ENCODE measurements at places on chromosomes 2 and 18.

GRCh38 chr2:45883603-45884000 is 232.1 kb downstream of the PRKCE start:
- peak; percentile 57 for DNase-seq

DNA sequence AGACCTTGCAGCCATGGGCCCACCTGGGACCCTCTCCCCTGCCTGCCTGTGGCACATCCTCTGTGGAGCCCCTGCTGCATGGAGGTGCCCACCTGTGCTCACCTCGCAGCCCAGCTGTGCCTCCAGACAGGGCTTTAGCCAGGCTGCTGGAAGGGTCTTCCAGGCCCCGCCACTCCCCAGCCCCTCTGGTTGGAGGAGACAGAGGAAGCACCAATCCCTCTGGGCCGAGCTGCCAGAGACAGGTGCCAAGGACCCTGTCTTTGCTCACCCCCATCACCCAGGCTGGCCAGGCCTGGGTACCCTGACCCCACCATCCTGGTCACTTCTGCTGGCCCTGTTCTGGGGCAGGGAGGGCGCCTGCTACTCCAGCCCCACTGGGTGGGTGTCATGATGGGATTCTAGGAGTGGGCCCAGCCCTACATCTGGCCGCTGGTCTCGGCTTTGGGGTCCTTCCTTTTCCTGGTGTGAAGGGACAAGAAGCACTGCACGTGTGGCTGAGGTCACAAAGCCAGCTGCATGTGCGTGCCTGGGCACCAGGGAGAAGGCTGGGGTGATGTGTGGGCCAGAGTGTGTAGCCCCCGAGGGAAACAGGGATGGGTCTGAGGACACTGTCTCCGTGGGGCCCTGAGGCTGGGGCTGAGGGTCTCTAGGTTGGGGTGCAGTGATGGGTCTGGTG is 9.3 kb upstream of the NEU4 start:
- no peak for DNase-seq

DNA sequence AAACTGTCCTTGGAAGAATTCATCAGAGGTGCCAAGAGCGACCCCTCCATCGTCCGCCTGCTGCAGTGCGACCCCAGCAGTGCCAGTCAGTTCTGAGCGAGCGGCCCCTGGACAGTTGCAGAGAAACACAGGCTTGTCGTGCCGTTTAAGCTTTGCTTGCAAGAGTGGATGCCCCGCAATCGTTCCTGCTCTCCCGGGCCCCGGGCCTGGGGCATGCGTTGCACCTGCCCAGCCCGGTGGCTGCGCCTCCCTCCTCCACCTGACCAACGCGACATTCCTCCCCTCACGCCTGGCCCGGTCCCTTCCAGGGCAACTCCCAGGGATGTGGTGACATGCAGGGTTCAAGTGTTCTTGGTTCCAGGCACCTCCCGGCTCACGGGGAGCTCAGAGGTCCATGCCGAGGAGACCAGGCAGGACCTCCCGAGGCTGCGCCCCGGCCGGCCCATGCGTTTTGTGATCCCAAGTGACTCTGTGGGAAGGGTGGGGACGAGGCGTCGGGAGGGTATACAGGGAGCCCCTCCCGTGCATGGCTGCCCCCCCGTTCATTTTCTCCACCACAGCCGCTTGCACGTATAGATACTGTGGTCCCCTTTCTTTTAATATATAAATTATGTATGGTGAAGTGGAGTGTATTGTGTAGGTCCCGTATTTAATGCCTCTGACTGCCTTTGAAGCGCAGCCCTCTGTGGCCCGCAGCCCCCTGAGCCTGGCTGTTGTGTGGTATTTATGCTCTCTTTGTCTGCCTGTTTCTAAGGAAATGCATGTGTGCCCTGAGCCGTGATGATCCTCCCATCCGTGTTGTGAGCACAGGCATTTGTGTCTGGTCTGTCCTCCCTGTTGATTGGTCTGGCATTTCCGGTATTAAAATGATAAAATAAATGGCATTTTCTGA is 21.2 kb downstream of the ODC1 start:
- DNase-seq = no peak

GRCh38 chr2:238157506-238158017 is 1.2 kb upstream of the ERFE start:
- DNase-seq = no peak

GRCh38 chr2:12861344-12861930 is 144.7 kb downstream of the TRIB2 start:
- DNase-seq = no peak

DNA sequence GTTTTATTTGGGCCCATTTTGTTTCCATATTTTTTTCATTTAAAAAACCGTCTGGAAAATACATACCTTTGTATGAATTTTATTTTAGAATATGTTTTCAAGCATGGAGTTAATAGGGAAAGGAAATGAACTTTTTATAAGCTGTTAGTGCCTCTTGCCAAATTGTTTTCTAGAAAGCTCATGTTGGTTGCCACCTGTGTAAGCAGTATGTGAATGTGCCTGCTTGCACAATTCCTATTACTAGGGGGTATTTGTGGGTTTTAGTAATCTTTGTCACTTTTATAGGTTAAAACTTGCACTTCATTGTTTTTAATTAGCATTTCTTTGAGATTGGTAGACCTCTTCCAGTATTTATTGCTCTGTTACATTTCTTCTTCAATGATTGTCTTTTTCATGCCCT is 107.3 kb downstream of the TANC1 start:
- no peak for DNase-seq

- DNase-seq = no peak
Observed at GRCh38 chr2:228474466-228474865, 293.0 kb upstream of the SPHKAP start.

DNA sequence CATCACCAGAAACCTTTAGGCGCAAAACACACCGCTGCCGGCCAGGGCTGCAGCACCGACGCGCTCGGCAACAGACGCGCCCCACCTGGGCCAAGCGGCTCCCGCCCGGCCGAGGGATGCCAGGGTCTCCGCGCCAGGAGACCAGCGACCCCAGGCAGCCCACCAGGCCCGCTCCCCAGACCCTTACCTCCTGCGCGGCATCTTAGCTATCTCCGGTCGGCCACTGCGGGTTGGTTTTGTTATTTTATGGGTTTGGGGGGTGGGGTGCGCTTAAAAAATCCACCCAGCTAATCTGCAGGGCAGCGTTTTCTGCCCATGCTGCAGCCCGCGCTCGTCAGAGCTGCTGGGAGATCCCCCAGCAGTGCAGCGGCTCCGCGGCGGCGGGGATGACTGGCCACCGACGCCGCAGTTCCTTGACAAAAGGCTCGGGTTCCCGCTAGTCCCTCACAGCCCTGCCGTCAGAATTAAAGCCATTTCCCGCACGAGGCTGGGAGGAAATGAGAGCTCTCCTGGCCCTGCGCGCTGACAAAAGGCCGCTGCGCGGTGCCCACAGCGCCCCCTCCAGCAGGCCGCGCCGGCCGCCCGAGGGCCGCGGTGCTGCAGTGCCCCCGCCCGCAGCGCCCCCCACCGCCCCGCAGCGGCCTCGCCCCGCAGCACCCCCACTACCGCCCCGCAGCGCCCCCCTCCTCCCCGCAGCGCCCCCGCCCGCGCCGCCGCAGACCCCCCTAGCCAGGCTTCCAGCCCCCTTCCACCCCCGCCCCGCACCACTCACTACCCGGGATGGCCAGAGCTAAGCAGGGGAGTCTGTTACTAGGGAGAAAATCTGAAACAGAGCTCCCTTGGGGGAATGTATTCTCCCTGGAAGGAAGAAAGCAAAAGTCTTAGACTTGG is at the start of gene ADD2:
Gene ADD2 (minus strand): TSS at position 502 of the 891 bp plus-strand sequence. CDS start 61,792 bp downstream, outside the sequence.
- peak; percentile 20 for DNase-seq

DNA sequence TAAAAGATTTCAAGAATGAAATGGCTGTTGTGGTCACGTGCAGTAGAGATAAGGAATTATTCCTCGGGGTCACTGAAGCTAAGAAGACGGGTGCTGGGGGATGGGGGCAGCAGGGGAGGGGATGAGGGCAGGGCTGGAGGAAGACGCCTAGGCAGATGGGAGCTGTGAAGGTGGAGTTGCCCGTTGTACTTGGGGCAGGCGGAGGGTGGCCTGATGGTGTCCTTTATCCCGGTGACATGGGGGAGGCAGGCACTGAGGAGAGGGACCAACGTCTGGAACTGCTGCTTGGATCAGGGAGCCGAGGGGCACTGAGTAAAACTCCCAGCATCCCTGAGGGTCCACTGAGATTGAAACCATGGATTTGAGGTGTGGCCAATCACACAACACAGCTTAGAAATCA is 64.9 kb downstream of the ZCCHC2 start:
- DNase-seq = no peak

DNA sequence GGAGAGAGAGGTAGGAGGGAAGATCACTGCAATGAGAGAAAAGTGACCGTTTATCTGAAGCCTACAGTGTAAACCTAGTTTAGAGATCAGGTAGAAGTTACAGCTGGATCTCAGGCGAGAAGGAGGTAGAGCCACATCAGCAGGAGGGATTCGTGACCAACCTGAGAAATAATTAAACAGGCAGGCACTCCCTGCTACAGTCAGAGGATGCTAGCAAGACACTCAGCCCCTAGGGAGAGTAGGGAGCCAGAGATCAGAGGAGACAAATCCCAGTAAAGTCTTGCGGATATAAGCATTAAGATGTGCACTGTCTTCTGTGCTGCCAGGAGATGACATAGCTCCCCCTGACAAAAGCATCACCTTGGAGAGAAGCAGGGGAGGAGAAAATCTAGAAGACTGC is 629.1 kb upstream of the SLC39A10 start:
- DNase-seq = no peak

- no peak for DNase-seq
Observed at GRCh38 chr2:16026816-16027501, 86.6 kb downstream of the MYCN start.

GRCh38 chr2:242034996-242035814 is 165.7 kb downstream of the RTP5 start:
- DNase-seq = no peak

DNA sequence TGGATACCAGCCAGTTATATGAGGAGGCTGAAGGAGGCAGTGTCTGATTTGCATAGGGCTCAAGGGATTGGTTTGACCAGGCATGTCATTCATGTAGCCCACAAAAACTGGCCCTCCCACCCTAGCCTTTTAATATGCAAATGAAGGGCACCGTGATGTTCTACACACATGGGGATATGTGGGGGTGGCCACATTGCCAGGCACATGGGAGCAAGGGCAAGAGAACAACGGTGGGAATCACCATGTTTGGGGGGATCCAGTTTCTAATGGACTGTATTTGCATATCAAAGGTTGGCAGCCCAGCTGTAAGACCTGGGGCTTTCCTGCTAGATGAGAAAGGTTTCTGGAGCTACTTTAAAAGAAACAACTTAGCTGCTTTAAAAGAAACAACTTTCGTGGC is 65.1 kb upstream of the SLC25A52 start:
- DNase-seq = no peak

- no peak for DNase-seq
Observed at GRCh38 chr2:145759228-145759915, 1239.5 kb upstream of the ZEB2 start.

GRCh38 chr2:238916176-238916874 is 68.4 kb downstream of the TWIST2 start:
- DNase-seq = no peak

GRCh38 chr2:7356909-7357584 is 439.8 kb downstream of the RNF144A start:
- no peak for DNase-seq

DNA sequence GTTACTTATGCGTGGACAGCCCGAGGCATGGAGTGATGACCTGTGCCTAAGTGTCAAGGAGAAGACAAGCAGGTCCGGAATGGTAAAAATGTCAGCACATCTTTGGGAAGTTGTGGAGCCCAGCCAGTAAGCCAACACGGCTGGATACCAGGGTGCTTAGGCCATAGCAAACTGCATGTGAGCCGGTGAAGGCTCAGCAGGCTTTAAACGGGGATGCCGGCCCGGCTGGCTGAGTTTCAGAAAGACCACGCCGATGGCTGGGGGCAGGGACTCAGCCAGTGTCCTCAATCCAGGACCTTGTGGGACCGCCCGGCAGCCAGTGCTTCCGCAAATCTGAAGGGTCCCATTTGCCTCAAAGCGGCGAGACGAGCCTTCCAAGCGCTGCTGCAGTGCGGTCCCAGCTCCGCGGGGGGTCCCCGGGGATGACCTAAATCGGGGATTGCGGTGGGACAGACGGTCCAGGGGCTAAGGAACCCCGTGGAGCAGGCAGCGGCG is 946 bp upstream of the AGAP1 start:
- DNase-seq = no peak

DNA sequence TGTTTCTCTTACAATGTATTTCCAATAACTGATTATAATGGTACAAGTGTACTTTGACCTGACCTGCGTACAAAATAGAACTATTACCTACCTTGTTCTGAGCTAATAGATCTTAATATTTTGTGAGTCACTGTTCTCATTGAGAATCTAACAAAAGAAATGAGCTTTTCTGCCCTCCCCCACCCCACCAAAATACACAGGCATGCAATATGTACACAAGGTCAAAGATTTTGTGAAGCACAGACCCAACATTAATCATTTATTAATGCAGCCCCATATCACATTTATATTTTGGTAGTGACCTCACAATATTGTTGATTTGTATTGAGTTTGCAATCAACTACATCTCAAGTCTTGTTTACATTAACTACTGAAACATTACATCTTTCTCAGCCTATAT is 86.5 kb downstream of the CDH20 start:
- no peak for DNase-seq

DNA sequence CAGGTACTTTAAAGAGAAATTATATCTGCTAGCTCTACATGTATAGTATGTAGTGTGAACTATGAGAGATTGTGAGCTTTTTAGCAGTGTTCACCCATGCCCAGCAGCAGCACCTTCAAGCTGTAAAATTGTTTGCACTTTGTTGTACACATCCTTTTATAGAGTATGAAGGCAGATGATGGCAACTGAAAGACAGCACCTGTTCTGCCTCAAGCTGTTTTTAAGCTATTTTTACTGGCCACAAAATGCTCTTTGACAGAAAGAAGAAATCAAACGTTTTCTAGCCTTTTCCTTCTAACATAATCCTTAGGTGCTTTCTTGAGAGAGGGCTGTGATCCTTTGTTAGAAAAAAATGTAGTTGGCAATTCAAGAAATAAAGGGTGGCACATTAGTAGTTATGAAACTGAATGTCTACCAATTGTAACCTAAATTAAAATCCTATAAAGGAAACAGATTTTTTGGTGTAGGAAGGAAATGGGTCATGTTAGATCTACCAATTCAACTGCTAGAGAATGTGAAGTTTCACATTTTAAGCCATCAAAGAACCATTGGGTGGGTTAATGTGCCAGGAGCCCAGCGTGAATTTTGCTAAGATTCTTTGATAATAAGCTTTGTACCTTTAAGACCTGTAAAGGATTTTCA is 59.5 kb downstream of the R3HDM1 start:
- no peak for DNase-seq

- no peak for DNase-seq
Observed at GRCh38 chr2:143146815-143147530, 17.8 kb downstream of the ARHGAP15 start.

DNA sequence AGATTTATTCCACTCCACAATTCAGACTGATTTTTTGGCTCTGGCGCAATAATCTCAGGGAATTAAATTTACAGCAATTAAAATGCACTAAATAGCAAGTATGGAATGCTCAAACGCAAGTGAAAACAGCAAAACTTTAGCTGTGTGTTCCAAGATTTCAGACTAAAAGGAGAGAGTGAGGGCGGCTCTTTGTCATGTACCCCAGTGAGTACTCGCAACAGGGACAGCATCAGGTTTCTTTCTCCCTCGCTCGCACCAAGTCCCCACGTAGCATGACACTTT is 1.1 kb downstream of the ROCK2 start:
- no peak for DNase-seq

All from dermis microvascular lymphatic vessel endothelial cell (primary cell).